Dermis blood vessel endothelial cell (primary cell): ENCODE measurements at places on chromosomes 2 and 18.
A peak's percentile ranks its signal among the peaks of the same experiment; 100 is the strongest.

GRCh38 chr2:235054919-235055318, 103.1 kb downstream of the SH3BP4 start:
- DNase-seq, result no peak

DNA sequence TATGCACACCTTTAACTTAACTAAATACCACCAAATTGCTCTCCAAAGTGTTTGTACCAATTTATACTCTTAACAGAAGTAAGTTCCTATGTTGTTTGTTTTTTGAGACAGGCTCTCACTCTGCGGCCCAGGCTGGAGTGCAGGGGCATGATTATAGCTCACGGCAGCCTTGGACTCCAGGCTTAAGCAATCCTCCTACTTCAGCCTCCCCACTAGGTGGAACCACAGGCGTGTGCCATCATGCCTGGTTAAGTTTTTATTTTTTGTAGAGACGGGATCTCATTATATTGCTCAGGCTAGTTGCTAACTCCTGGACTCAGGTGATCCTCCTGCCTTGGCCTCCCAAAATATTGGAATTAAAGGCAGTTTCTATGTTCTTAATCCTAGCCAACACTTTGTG, 13.1 kb upstream of the NAB1 start:
- DNase-seq, result no peak

DNA sequence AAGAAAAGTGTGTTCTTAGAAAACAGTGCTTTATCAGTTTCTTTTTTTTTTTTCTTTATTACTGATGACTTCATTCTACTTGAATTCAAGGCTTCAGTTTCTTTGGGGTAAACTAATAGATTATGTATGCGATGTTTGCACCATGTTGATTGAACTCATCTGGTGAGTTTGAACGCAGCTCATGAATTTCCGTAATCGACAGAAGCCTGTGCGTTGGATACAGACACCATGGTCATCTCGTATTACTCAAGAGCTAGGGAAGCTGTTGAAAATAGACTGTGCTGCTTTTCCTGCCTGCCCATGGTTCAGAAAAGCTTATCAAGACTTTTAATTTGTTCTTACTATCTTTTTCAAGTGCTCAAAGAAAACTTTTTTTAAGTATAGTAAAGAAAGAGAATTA, 185.5 kb upstream of the NRP2 start:
- no peak for DNase-seq

DNA sequence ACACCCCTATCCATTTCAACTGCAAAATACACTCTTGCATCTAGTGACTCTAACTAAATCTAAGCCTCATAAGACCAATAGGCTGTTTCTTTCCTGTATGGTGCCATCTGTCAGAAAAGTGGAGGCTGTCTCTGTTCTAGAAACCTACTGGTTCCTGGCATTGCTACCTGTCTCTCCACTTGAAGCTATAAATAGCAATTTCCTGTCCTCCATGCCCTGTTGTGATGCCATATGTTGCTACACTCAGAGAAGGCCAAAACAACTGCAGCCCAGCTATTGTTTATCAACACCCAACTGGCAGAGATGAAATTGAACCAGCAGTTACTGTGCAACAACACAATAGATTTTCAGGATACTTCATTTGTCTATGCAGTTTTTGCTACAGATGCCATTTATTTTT, 1355.1 kb upstream of the SLC39A10 start:
- no peak for DNase-seq

- DNase-seq, result no peak
Measured at GRCh38 chr2:118860506-118860905, 13.1 kb upstream of the EN1 start.

DNA sequence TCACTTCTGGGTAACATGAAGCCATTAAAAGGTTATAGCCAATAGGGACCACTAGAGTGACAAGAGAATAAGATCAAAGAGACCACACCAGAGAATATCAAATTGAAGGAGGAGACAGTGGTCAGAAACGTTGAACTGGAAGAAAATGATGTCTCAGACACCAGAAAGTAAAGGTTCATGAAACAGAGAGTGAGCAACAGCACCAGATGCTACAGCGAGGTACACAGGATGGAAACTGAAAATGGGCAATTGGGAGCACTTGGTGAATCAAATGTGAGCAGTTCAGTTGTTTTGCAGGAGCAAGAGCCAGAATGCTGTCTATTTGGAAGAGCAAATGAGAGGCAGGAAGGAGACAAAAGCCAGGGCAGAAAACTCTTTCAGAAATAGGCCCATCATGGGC, 162.6 kb downstream of the SS18 start:
- DNase-seq, result no peak

DNA sequence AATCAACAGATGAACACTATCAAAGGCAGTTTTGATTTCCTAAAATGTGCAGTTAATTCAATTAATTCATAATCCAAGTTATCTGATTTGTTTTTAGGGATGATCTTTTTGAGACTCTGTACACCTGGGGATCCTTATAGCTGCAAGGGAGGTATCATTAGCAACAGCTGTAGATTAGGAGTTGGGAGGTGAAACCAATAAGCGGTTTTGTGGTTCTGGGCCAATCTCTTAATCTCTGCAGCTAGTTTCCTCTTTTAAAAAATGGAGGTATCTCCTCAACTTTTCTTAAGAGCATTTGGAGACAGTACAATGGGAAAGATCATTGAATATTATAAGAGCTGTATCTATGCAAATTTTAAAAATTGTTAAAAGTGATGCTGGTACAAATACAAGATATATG, 126.0 kb downstream of the MC4R start:
- no peak for DNase-seq

DNA sequence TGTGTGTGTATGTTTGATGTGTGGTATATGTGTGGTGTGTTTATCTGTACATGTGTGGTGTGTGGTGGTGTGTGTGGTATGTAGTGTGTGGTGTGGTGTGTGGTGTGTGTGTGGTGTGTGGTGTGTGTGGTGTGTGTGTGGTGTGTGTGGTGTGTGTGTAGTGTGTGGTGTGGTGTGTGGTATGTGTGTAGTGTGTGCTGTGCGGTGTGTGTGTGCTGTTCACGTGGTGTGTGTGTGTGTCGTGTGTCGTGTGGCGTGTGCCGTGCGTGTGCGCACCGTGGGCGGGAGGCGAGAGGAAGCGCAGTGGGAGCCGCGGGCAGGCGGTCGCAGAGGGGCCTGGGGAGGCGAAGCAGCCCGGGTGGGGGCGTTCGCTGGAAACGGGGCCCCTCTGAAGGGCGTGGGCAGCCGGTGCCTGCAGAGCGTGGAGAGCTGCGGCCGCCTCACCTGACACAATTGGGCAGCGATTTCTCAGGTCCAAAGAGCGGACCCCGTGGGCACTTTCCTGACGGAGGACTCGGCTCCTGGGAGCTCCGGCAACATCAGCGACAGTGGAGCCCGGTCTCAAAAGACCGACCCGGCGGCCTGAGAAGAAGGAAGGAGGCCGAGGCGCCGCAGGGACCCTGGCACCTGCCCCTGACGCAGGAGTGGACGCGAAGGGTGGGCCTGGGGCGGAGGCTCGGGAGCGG, 741.1 kb upstream of the SALL3 start:
- DNase-seq, result no peak

- DNase-seq, result no peak
Measured at GRCh38 chr2:197211881-197212342, 98.7 kb downstream of the ANKRD44 start.

GRCh38 chr2:172394002-172394401, 33.4 kb upstream of the ITGA6 start:
- no peak for DNase-seq

- DNase-seq, result no peak
Measured at GRCh38 chr2:160267022-160267421, 67.0 kb upstream of the ITGB6 start.

GRCh38 chr2:72000110-72000509, 147.6 kb downstream of the CYP26B1 start:
- no peak for DNase-seq

GRCh38 chr2:113996671-113997594, 107.0 kb downstream of the ACTR3 start:
- no peak for DNase-seq

DNA sequence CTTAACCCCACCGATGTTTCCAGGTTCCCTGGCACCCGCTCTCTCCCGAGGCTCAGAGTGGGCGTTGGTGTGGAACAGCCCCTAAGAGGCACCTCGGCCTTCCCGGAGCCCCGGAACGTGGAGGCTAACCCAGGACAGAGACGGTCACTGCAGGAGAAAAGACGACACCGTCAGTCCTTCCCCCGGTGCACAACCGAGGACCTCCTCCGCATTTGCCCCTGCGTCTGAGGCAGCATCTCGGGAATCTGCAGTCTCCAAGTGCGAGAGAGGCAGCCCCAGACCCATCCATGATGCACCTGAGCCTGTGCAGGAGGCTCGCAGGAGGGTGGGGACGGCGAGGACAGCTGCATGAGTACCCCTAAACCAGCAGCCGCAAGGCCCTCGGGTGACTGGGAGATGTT, 204.9 kb upstream of the SALL3 start:
- DNase-seq, result no peak

GRCh38 chr2:74947703-74948102, 10.7 kb upstream of the POLE4 start:
- no peak for DNase-seq

DNA sequence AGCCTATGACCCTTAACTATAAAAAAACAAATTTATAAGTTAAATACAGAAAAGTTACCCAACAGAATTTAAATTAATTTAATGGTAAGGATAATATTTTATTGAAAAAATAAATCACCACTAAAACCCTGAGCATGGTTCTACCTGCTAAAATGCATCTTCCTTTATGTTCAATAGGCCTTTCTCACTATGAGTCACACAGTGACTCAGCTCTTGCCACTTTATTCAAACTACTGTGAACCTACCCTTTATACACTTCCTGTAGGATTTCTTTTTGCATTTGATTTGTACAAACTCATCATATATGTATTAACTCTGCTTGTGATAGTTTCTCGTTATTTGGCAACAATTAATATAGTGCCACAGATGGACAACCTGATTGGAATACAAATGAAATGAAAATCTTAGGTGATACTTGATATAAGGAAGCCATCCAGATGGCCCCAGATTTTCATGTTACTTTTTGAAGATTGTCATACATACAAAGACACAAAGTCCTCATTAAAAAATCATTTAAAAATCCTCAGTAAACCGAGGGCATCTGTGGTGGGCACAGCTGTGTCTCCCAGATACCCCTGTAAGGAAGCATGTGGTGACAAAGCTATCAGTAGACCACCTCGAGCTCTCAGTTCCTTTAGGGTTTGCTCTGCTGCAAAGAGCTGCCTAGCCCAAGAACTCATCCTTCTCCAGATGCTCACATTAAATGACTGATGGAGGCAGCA, 55.2 kb upstream of the COBLL1 start:
- DNase-seq, result peak; percentile 69
